ENCODE measurements at places on chromosomes 6 and 20.

DNA sequence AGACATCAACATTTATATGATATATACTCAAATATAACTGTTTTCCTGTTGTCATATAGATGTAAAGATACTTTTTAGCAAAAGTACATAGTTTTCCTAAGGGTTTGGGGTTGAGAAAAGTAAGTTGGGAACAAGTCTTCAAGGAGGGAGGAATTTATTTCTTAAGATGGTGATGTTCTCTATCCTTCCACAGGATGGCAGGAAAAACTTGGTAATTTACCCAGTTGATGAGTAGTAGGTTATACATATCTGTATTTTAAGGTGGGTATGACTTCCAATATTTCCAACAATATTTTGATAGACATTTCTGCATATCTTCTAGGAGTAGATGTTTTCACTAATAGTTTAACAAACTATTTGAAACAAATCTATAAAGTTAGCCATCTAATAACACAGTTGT lies 254.4 kb downstream of the RIMS1 start:
- no peak for DNase-seq

GRCh38 chr6:157258878-157259277 lies 64.4 kb downstream of the TMEM242 start:
- DNase-seq: no peak

DNA sequence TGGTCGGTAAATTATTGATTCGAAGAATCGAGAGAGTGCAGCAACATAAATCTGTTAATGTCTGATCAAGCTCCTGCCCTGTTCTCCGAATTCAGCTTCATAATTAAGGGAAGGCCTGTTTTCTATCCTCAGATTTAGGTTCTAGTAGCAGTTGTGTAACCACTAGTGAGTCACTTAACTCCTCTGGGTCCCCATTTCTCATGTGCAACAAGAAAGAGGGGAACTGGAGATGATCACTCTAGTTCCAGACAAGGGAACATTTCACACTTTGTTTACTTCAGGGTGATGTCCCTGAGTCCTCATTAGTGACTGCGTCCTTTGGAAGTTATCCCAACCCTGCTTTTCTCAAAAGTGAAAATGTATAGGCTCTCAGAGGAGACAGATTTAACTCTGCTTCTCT lies 68.1 kb upstream of the RNF146 start:
- no peak for DNase-seq

- no peak for DNase-seq
Measured at GRCh38 chr20:24955045-24955444, 6.0 kb downstream of the CST7 start.
